ENCODE measurements at places on chromosomes 11 and 22.

GRCh38 chr11:119720311-119720913 is 8.6 kb downstream of the NECTIN1 start:
- DNase-seq, result no peak

DNA sequence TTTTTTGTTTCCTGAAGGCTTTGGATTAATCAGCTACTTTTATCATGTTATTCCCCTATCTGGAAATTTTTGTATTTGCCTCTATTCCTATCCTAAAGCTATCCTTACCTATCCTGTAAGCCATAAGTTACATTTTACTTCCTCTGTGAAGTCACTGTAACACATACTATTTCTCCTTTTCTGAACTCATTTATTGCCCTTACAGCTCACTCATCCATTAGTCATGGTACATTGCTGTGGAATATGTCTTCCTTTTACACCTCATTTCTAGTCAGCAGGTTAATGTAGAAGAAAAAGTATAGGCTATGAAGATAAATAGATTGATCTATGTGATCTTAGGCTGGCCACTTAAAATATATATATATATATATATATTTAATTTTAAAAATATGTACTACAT is 28.0 kb downstream of the SWAP70 start:
- DNase-seq, result no peak

GRCh38 chr22:49979587-49980264 is 19.2 kb downstream of the PIM3 start:
- DNase-seq, result peak; percentile 53

DNA sequence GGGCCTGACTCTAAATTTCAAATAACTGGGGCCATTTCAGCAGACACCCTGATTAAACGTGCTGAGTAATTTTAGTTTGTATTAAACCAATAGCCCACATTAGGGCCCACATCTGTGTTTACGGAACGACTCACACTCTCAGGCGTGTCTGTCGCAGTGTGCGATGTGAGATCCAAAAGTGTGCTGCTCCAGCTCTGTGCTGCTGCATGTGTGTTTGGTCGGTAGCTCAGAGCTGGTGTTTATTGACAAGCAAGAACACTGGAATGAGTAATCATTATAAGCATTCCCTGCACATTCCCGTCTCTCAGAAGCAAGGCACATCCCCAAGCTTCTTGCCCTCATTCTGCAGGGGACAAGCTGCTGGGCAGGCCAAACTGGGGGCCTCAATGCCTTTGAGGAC is 7.8 kb downstream of the OPCML start:
- no peak for DNase-seq

- DNase-seq, result no peak
Observed at GRCh38 chr22:45692549-45692948, 20.9 kb downstream of the ATXN10 start.

DNA sequence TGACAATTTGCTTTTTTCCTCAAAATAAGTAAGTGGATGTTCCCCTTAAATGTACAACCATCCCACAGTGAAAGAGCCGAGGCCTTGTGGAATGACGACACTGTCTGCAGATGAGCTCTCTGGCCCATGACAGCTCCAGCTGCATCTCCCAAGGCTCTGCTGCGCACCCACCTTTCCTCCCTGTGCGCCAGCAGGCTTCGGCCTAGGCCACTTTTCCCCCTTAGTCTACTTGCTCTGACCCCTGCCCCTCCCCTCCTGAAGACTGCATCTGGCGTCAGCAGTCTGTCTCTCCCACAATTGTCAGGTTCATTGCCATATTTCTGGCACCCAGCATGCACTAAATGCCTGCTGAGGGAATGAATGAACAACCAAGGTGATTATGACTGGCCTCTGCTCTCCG is 2.0 kb downstream of the TOP3B start:
- DNase-seq, result no peak

- DNase-seq, result peak; percentile 78
Observed at GRCh38 chr11:67303132-67303834, at the start of gene SSH3. Gene SSH3 (plus strand): TSS chr11:67303530. CDS start chr11:67303626, 96 bp downstream.

DNA sequence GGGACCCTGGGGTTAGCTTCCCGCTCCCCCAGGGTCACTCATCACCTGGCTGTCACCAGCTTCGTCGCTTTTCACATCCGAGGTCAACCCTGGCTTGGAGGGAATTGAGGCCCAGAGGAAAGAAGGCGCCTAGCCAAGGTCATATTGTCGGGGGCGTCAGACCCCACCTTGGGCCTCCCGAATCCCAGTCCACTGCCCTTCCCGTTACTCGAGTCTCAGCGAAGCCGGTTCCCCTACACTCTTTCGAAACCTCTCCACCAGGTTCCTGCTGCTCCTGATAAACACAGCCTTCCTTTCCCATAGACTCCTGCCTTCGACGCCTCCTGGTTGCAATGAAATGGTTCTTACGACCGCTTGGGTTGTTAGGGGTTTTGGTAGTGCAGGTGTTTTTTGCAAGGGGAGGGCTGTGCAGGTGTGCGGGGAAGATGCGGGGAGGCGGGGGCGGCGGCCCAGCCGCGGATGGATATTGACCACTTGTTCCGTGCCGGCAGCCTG is 642 bp downstream of the NAA40 start:
- DNase-seq, result no peak

DNA sequence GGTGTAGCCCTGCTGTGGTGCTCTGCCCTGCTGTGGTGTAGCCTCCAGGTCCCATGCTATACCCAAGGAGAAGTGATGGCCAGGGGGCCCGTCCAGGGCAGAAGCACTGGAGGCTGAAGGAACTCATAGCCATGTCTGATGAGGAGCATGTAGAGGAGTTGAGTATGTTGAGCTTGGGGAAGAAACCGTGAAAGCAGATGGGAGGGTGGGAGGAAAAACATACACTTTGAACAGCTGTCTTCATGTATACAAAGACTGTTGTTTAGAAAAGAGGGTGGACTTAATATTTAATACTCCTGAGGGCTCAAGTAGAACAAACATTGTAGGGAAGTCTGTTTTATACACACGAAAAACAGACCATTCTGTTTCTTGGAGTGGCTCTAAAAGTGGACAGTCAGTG is 26.6 kb upstream of the TTC12 start:
- DNase-seq, result no peak

GRCh38 chr11:90698238-90698637 is 475.4 kb upstream of the CHORDC1 start:
- no peak for DNase-seq

GRCh38 chr11:33874433-33874832 is 17.4 kb downstream of the LMO2 start:
- DNase-seq, result no peak

GRCh38 chr11:78033040-78033439 is 10.0 kb upstream of the KCTD14 start:
- no peak for DNase-seq

DNA sequence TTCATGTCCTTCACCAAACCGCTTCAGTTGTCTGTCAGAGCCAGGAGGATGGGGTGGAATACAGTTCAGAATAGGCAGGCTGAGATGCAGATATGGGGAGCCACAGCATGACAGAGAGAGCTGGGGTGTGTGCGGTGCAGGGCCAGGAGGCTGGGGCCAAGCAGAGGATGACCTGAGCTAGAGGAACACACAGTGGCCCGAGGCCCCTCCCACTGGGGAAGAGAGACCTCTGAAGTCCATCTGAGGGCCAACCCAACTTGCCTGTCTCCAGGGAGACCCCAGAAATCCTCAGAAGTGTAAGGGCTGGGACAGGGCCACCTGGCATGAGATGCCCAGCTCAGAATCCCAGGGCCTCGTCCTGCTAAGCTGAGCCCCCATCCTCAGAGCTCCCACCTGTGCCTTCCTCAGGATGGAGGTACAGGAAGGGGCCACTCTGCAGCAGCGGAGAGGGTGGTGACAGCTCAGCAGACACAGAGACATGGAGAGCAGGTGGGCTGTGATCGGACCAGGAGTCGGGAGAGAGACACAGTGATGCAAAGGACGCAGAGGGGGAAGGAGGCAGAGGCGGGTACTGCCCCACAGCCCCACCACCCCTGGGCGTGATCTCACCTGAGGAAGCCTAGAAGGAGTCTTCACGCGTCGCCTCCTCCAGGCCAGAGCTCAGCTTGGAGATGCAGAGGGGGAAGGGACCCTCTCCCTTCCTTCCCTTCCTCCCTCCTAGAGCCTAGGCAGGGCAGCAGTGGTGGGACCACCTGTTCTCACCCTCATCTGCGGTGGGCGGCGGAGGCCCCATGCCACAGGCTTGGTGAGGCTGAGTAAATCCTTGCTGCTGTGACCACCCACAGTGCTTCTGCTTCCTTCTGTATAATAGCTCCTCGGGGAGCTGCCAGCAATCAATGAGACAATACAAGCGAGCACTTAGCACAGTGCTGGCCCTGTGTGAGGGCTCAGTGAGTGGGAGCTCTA is 9.1 kb upstream of the TUB start:
- DNase-seq, result no peak

GRCh38 chr11:69274531-69275016 is 19.4 kb upstream of the MYEOV start:
- no peak for DNase-seq

GRCh38 chr11:104792861-104793260 is 105.4 kb downstream of the CASP12 start:
- no peak for DNase-seq

- no peak for DNase-seq
Observed at GRCh38 chr22:37926771-37927636, 20.9 kb downstream of the MICALL1 start.

DNA sequence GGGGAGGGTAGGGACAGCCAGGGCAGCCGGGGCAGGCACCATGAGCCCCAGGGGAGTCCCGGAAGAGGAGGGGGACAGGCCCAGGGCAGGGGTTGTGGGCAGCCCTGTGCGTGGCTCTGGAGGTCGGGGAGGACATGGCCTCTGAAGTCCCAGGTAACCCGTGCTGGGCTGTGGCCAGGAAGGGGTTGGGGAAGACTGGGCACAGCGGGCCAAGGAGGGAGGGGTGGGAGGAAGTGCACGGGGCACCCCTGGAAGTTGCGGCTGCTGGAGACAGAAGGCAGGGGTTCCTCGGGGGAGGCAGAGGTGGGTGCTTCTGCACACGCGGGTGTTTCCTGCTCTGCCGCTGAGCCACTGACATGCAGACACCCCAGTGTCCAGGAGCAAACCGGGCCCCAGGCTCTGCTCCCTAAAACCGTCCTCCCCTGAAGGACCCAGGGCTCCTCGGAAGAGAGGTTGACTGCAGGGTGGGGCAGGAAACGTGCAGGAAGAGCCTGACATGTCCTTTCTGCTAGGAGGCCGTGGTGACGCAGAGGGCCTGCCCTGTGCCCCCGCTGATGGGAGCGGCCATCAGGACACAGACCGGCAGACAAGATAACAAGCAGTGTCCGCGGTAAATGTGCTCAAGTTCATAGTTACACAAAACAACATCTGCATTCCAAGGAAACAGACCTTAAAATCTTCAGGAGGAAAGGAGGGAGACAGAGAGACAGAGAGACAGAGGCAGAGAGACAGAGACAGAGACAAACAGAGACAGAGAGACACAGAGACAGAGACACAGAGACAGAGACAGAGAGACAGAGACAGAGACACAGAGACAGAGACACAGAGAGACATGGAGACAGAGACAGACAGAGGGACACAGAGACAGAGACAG is 5.7 kb downstream of the TNNI2 start:
- DNase-seq, result no peak

- DNase-seq, result no peak
Observed at GRCh38 chr11:128879817-128880216, 11.3 kb upstream of the KCNJ5 start.

DNA sequence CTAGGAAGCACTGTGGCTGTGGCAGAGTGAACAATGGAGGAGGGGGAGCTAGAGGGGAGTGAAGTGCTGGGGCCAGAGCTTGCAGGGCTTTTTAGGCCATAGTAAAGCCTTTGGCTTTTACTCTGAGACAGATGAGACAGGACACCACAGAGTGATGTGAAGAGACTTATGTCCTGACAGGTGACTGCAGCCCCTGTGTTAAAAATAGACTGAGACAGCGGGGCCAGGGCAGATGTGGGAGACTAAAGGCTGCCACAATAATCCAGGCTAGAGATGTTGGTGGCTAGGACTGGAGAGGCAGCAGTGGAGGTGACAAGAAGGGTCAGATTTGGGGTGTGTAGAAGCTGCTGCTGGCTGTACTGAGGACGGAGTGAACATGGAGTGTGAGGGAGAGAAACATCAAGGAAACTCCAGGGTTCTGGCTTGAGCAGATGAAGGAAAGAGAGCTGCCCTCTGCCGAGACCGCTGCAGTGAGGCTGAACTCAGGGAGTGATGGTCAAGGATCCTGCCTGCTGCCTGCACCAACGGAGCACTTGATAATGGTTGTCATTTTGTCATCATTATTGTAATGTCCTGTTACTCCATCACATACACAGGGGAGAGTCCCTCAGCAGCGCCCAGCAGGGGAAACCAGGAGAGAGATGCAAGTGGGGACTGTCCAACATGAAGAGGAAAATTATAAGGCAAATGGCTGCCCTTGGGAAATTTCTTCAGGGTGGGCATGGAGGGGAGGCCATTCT is 27.4 kb downstream of the SLC43A1 start:
- DNase-seq, result no peak

- DNase-seq, result no peak
Observed at GRCh38 chr11:21174781-21175180, 505.4 kb downstream of the NELL1 start.

GRCh38 chr11:48170241-48171233 is 46.1 kb upstream of the OR4B1 start:
- no peak for DNase-seq

DNA sequence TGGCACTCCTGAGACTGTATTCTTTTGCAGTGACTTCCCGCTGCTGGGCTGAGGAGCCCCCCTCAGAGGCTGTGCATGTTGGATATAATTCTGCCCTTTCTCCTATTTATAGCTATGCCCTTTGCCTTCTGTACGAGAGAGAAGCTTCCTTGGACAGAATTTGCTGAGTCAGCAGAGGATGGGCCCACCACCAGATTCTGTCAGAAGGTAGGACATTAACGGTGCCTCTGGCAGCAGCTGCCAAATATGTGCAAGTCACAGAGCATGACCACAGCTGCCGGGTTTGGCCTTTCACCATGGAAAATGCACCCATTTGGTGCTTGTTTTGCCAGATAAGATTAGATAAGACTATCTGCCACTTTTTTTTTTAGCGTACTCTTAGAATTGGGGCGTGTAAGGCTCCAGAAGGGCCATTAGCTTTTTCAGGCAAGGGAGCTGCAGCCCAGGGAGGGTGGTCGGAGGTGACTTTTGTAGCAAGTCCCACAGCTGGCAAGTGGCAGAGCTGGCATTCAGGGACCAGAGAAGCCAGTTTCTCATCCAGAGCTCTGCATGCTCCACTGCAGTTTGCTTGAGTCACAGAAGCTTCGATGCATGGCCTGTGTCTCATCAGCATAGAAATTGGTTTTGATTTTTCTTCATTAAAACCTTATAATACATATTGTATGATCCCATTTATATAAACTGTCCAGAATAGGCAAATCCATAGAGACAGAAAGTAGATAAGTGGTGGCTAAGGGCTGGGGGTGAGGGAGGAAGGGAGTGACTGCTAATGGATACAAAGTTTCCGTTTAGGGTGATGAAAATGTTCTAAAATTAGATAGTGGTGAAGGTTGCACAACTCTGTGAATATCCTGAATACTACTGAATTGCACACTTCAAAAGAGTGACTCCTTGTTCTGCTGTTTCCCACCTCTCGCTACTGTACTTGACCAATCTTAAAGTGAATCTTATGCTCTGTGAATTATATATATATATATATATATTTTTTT is 15.8 kb downstream of the UPB1 start:
- no peak for DNase-seq

GRCh38 chr11:3950996-3951660 is 95.7 kb downstream of the STIM1 start:
- no peak for DNase-seq
